Activated T-helper 1 cell treated with anti-CD3 and anti-CD28 coated beads, Interleukin-2, amount 50 U/mL, for 16 hours (primary cell): ENCODE measurements at places on chromosomes 7 and 10.

- DNase-seq: no peak
Measured at GRCh38 chr10:70652761-70653657, 19.3 kb upstream of the ADAMTS14 start.

DNA sequence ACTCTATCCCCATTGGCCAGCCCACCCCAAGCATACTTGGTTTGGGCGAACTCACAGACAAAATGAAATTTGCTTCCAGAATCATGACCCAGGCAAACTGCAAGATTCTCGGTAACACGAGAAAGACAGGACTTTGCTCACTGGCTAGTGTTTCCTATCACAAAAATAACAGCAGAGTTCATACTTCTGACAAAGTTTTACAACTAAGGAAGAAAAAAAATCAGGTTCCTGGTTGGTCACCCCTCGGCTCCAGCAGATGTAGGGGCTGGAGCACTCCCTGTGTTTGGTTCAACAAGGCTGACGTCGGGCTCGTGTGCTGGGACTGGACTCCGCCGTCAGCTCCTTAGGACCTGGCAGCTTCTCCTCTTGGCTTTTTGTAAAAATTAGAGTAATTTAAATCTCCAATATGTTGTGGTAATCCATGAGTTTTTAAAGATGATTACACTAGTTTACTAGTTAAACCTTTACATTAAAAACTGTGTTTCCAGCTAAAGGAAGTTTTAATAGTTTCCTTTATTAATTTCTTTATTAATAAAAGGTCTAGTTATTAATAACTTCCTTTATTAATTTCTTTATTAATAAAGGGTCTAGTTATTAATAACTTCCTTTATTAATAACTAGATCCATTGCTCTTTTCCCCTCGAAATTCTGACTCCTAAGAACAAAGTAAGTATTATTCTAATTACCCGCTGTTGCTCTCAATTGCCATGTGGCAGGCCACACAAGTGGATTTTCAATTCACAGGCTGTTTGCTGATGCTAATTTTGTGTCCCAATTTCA is 115.6 kb upstream of the RNF32 start:
- DNase-seq: no peak

DNA sequence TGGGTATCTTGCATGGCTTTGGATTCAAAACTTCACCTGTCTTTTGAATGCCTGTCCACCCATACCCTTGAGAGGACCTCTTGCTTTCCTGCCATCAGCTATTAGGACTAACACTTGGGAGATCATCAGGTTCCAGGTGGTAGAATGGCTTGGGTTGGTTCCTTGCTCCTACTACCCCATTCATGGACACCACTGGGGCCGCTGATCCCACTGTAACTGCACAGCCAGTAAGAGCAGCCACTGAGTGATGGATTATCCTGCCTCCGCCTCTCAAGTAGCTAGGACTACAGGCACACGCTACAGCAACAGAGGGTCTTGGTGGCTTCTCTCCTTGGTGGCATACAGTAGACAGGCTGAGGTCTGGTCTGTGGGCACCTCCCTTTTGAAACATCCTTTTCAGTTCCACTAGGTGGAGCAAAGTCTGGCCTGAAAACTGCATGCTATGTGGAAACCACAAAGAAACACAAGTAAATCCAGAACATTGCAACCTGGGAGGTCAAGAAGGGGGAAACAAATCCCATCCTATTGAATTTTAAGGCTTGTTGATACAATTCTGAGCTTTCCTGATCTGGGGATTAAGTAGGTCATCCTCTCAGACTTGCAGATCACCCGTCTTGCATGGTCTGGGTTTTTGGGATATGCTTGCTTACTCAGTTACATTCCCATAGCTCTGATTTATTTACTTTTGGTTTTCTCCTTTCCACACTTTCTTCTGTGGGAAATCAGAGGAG is 9.4 kb downstream of the WBP1L start:
- no peak for DNase-seq

GRCh38 chr10:121961456-121961855 is 13.6 kb downstream of the NSMCE4A start:
- DNase-seq: no peak

- DNase-seq: no peak
Measured at GRCh38 chr7:13874783-13875182, 114.7 kb downstream of the ETV1 start.

DNA sequence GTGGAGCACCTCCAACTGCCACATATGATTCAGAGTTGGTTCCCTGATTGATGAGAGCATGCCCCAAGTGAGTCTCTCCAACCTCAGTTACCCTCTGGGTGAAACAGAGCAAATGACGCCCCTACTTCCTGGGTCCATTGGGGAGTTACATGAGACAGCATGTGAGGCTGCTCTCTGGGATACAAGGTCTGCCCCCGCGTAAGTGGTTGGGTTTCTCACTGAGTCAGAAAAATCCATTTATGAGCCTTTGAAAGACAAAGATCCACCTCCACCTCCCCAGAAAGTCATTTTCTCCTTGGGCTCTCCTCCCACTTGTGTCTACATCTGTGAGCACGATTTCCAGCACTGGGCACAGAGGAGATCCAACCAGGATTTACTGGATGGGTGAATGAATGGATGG is 70.7 kb upstream of the DNAAF5 start:
- DNase-seq: no peak

GRCh38 chr10:60140651-60141632 is 234.6 kb upstream of the CCDC6 start:
- DNase-seq: no peak

- no peak for DNase-seq
Measured at GRCh38 chr7:12418452-12418851, 14.8 kb upstream of the VWDE start.

DNA sequence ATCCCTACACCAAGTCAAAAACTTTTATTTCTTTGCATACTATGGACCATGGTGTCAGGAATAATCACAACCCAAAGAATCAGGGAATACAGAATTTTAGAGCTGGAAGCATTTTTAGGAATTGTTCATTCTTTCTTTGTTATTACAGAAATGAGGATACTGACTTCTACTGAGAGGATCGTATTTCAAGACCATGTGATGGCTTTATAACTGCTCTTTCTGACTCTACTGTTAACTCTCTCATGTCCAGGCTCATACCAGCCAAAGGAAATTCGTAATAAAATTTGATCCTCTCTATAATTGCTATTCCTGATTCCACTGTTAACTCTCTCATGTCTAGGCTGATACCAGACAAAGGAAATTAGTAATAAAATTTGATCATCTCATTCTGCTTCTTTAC is 1050.9 kb upstream of the C7orf33 start:
- no peak for DNase-seq

- no peak for DNase-seq
Measured at GRCh38 chr7:66336760-66337159, 131.6 kb downstream of the TPST1 start.

GRCh38 chr10:124614003-124614659 is 130.0 kb downstream of the FAM53B start:
- no peak for DNase-seq

- DNase-seq: no peak
Measured at GRCh38 chr10:98320486-98321185, 52.6 kb upstream of the LOXL4 start.

- DNase-seq: no peak
Measured at GRCh38 chr7:129499999-129500398, 2.3 kb upstream of the SMKR1 start.

DNA sequence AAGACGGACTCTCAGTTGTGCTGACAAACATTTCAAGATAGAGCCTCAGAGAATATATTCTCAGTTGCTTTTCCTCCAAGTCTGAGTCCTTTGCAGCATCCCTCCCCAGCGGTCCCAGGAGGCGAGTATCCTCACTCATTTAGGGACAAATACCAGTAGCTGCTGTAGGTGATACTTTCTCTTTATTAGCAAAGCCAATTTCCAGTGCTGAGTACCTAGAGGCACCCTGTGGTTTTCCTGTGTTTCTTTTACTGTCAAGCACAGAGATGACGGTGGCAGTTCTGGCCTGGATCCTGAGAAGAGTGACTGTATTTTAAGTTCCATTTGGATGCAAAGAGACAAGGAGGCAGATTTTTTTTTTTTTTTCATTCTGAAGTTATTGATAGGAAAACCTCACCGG is 1058.4 kb downstream of the SORCS3 start:
- DNase-seq: no peak

GRCh38 chr7:55273186-55273980 is 91.8 kb upstream of the LANCL2 start:
- no peak for DNase-seq

GRCh38 chr10:113890769-113891168 is 36.3 kb downstream of the NHLRC2 start:
- DNase-seq: no peak

GRCh38 chr10:84234479-84234878 is 6.9 kb downstream of the LRIT1 start:
- no peak for DNase-seq

DNA sequence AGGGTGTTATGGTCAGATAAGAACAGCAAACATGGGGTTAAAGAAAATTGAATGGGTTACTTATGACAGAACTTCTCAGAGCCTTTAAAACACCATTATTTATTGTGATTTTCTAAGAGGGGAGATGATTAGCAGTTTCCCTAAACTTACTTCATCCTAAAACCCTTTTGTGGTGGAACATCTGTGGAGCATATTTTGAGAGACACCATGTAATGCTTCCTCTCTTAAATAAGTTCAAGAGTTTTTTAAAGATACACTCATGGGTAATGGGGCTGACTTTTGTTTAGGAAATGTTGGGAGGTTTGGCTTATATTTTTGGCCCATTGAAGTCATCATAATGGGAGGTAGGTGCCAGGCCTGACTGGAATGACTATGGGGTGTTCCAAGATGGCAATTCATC is 8.4 kb upstream of the PDCD4 start:
- DNase-seq: no peak

GRCh38 chr10:132366499-132366898 is 30.5 kb upstream of the PWWP2B start:
- DNase-seq: no peak

DNA sequence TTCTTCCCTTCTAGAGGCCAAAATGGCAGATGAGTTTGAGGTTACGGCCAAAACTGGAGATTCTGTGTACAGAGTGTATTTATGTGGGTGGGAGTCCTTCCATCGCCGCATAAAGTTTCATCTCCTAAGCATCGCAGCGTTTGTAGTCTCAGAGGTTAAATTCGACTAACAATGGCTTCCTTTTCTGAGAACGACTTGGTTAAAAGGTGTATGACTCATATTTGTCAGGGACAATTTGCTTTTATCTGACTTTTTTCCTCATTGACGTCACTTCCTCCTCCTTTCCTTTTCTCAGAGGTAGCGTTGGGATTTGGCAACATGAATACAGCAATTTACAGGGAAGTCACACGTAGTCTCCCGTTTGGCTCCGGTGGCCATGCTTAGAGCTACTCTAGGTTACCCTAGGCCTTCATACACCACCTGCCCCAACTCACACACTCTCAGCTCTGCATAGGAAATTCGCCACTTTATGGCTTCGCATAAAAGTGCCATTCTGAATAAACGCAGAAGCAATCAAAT is 37.6 kb upstream of the TCF7L2 start:
- DNase-seq: no peak

GRCh38 chr10:69898524-69898923 is 96.8 kb downstream of the COL13A1 start:
- DNase-seq: no peak

- no peak for DNase-seq
Measured at GRCh38 chr10:122165484-122166276, 105.4 kb upstream of the BTBD16 start.

- DNase-seq: no peak
Measured at GRCh38 chr10:124242365-124242764, 149.0 kb upstream of the CHST15 start.

DNA sequence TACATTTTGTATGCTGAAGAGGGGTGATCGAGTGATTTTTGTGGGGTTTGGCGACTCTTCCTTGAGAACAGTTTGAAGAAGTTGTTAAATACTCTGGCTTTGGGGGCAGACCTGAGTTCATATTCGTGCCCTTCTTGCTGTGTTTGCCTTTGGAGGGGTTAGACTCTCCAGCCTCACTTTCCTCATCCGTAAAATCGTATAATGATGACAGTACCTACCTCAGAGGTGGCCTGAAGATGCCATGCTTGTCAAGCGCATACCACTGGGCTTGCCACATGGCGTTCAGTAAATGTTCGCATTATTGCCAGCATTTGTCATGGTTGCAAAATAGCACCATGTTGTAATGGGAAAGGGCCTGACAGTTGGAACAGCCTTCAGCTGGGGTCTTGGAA is 1.3 kb downstream of the STK17A start:
- DNase-seq: no peak

- DNase-seq: no peak
Measured at GRCh38 chr10:27893358-27893954, 105.4 kb downstream of the ODAD2 start.

DNA sequence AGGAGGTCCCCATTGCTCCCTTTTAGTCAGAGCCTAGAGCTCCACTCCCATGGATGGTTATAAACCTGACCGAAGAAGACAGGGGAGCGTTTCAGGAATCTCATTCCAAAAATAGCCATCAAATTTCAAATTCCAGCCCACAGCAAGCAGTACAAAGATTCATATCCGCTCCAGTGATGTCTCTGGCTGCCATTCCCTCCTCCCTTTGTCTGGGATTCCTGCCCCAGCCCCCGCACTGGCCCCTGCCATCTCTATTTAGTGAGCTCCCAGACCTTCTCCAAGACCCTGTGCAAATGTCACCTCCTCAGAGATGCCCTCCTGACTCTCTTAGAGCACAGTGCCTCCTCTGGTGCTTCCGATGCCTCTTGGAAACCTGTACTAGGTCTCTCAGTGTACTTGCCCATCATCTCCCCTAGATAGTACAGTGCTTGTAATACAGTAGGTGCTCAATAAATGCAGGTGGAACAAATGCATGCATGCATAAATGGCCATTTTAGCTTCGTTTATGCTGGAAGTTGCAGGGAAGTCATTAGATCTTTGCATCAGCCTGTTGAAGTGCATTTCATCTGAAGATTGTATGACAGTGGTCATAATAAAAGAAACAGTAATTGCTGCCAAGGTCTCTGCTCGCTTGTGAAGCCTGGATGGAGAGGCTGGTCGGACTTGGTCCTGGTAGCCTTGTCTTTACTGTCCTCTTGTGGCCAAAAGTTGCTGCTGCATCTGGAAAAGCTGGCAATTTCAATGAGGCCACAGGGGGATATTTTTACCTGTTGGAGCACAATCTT is 32.0 kb upstream of the HABP2 start:
- no peak for DNase-seq

- DNase-seq: no peak
Measured at GRCh38 chr7:17633067-17633466, 307.2 kb downstream of the SNX13 start.

- DNase-seq: no peak
Measured at GRCh38 chr7:16735020-16735419, 18.5 kb upstream of the TSPAN13 start.

DNA sequence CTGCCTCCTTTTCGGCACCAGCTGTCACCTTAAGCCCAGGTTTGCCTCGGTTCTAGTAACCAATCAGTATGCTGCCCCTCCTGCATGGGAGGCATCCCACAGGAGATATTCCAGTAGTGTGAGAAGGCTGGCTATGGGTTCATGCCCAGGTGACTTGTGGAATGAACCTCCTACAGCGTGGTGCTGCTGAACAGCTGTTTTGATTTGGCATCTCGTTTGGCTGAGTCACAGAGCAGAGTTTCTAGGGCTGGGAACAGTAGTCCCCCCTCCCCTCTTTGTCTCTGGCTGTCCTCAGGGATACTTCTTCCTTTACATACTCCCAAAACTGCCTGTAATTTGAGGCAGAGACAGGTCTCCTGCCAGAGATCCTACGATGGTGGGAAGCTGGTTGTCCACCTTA is 16.1 kb downstream of the R3HCC1L start:
- DNase-seq: no peak
